ENCODE measurements at places on chromosomes 4 and X.
A peak's percentile ranks its signal among the peaks of the same experiment; 100 is the strongest.

DNA sequence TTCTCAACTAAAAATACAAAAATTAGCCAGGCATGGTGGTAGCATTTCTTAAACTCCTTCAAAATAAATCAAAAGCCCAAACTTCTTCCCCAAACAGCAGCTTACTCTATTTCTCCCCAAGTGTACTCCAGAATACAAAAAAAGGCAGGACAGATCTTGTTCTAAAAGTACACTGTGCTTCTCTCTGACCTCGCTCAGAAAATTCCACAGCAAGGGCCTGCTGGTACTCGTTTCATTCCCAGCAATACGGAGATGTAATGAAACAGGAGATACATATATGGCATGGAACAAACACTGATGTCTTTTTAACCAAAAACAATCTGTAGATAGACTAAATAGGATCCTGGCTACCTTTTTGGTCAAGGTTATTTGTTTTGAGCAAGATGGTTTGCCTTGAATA, 25.2 kb downstream of the MAP7D2 start:
- no peak for DNase-seq

DNA sequence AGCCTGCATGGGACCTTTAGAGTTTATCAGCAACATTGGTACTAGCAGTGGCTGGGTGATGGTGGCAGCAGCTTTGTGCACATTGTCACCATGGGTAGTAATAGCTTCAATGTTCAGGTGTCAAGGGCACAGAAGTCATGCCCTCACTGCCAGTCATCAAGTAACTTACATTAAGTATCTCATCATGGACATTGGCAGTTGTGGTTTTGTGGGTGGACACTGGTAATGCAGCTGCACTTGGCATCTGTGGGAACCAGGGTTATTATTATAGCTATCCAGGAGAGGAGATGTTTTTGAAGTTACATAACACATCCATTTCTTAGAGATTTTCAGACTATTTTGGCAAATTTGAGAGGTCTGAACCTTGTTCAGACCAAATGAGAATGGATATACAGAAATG, 243.2 kb upstream of the NOCT start:
- DNase-seq, result no peak

- peak; percentile 70 for DNase-seq
Observed at GRCh38 chr4:15702941-15703403, at the start of gene BST1. TSS of gene BST1 (plus strand) at chr4:15703065. CDS start at chr4:15703145, 80 bp downstream.

DNA sequence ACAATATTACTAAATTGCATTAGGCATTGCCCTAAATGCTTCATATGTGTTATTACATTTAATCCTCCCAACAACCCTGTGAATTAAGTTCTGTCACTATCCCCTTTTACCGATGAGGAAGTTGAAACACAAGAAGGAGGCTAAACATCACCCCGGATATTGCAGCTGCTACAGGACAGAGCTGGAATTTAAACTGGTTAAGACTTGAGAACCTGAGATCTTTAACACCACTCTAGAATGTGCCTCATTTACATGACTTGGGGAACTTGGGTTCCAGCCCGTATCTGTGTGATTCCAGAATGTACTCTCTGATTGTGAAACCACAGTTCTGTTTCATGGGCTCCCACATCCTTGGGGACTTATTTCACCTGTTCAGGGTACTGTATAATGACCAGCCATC, 165.1 kb upstream of the PPARGC1A start:
- no peak for DNase-seq

GRCh38 chr4:59936566-59936965, 1263.6 kb upstream of the ADGRL3 start:
- no peak for DNase-seq

- DNase-seq, result no peak
Observed at GRCh38 chrX:48779399-48779798, 7.0 kb upstream of the GATA1 start.

DNA sequence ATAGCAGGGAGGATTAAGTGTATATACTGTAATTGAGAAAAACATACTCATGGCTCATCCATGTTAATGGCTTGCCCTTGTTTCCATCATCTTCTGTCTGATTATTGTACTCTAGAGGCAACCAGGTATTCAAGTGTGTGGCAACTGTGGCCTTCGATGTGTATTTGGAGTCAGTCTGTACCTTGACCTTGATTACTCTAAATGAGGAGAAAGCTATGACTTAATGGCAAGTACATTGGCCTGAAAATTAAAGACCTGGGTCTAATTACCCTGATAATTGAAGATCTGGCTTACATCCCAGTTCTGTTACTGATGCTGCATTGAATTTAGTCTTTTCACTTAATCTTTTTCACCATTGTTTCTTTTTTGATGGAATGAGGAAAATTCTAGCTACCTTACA, 409.2 kb downstream of the CCSER1 start:
- no peak for DNase-seq

DNA sequence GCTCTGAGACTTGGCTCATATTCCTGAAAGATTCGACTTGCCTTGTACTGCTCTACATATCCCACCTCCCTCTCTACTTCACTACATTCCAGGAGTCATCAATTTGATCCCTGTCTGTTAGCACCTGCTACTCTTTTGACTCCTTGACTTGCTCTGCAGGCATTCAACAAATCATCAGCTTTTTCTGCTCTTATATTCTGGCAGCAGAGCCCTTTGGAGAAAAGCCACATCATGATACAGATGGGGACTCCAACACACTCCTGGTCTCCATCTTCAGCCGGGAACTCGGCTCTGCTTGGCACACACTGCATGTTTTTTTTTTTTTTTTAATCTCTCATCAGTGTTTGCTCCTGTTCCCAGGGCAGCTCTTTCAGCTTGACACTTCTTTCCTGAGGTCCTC, 293.2 kb upstream of the LCORL start:
- no peak for DNase-seq

GRCh38 chrX:103533511-103534216, 14.4 kb upstream of the RAB40A start:
- DNase-seq, result peak; percentile 75

DNA sequence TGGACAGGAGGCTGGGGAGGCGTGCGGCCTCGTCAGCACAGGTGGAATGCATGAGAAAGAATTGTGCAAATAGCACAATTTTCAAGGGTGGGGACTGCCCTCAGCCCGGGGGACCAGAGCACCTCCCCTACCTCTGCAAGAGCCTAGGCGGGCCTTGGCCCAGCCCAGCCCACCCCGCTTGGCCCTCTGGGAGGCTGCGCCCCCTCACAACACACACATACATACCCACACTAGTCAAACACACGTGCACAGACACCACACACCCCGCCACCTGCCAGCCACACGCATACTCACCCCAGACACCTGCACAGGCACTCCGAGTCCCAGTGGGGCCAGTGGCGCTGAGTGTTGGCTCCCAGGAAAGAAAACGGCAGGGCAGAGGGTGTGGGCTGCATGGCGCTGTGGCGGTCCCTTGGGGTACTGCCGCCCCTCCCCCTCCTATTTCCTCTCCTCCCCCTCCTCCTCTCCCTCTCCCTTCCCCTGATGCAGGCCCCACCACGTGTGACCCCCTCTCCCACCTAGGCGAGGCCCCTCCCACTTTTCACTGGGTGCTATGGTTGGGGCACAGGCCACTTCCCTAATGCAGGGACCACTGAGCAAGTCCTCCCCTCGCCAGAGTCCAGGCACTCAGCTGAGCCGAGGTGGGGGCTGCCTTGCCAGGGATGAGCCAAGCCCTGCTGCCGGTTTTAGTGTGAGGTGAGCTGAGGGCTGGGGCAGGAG, 84.5 kb downstream of the FAM53A start:
- DNase-seq, result no peak

DNA sequence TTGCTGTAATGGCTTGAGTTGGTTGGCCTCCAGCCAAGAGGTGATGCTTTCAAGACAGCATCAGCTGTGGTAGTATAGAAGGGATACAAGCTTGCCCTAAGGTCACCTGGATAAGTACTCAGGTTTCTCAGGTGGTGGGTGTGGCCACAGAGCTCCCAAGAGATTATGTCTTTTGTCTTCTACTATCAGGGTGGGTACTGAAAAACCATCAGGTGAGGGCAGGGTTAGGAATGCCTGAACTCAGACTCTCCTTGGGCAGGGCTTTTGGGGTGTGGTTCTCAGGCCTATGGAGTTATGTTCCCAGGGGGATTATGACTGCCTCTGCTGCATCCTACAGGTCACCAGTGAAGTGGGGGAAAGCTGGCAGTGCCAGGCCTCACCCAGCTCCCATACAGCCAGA, 654.6 kb upstream of the GALNT7 start:
- no peak for DNase-seq

- no peak for DNase-seq
Observed at GRCh38 chr4:7694324-7694723, 245.3 kb downstream of the AFAP1 start.

GRCh38 chrX:40746521-40746920, 11.2 kb upstream of the MED14 start:
- DNase-seq, result no peak

Data from activated naive CD4-positive, alpha-beta T cell treated with anti-CD3 and anti-CD28 coated beads, Interleukin-2, amount 10 ng/mL, durations not matched to agents 7 days and 5 days (primary cell).